ENCODE measurements at places on chromosomes 4 and X.

GRCh38 chrX:10576777-10577447 lies 43.5 kb downstream of the MID1 start:
- DNase-seq, result no peak

DNA sequence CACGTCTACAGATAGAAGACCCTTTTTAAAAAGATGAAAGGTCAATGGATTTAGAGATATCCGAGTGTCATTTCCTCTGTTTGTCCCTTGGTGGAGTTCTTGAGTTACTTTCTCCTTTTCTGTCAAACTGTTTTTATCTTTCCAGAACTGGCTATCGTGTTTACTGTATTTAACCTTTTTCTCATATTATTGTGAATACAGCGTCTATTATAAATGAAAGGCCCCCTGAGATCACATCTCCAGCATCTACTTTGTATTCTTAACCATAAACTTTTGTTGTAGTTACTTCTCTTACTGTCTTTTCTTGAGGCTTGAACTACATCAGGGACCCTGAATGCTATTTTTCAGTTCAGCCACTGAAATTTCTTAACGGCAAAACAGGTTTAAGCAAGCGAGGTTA lies 4.0 kb upstream of the PCDH7 start:
- no peak for DNase-seq

- no peak for DNase-seq
Measured at GRCh38 chr4:11428231-11428898, at the start of gene HS3ST1. TSS of gene HS3ST1 (minus strand) at chr4:11428894. CDS start at chr4:11400005, 28,889 bp downstream.

DNA sequence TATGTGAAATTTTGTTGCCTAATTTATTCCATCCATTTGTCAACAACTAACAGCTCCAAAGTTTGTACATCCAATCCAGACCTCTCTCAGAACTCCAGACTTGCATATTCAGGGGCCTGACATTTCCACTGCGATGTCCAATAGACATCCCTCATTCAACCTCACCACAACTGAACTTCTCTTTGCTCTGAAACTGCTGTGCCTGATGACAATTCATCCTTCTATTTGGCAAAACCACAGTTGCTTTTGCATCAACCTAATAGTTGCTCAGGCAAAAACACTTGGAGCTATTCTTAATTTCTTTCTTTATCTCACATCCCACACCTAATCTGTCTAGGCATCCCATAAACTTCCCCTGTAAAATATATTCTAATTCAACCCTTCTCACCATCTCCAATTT lies 56.5 kb downstream of the ANTXR2 start:
- no peak for DNase-seq

- no peak for DNase-seq
Measured at GRCh38 chr4:55483315-55483714, 63.4 kb downstream of the CLOCK start.

- no peak for DNase-seq
Measured at GRCh38 chr4:153131596-153131995, 72.6 kb upstream of the TRIM2 start.

- DNase-seq, result no peak
Measured at GRCh38 chr4:128654465-128654864, 155.0 kb upstream of the JADE1 start.

- DNase-seq, result no peak
Measured at GRCh38 chr4:153785910-153786721, 2.8 kb downstream of the SFRP2 start.

DNA sequence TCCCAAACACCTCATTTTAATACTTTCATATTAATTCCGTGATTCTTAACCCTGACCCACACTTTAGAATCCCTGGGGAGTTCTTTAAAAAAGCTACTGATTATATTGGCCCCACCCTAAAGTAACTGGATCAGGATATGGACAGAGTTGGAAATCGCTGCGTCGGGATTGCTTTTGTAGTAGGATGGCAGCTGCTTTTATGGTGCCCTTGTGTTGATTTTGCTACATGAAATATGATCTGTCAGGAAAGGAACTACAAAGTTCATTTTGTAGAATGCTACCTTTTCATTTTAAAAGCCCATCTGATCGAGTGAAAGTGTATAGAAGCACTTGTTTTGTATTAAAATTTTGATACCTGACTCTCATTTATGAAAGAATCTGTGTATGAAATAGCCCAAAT lies 43.6 kb downstream of the TMEM131L start:
- no peak for DNase-seq

- DNase-seq, result no peak
Measured at GRCh38 chr4:47704693-47705325, 133.1 kb downstream of the CORIN start.

GRCh38 chr4:175873707-175874106 lies 61.6 kb upstream of the GPM6A start:
- DNase-seq, result no peak

- no peak for DNase-seq
Measured at GRCh38 chr4:140116442-140117104, 37.4 kb downstream of the MAML3 start.

DNA sequence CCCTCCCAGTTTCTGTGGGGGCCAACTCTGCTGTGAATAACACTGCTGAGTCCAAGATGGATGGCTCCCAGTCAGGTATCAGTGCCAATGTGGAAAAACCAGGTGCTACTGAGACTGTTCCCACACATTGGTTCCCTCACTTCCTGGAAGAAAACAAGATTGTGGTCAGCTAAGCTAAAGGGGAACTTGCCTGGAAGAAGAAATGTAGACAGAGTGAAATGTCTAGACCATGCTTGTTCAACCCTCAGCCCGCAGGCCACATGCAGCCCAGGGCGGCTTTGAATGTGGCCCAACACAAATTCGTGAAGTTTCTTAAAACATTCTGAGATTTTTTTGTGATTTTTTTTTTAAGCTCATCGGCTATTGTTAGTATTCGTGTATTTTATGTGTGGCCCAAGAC lies 28.6 kb upstream of the UTP14A start:
- no peak for DNase-seq

DNA sequence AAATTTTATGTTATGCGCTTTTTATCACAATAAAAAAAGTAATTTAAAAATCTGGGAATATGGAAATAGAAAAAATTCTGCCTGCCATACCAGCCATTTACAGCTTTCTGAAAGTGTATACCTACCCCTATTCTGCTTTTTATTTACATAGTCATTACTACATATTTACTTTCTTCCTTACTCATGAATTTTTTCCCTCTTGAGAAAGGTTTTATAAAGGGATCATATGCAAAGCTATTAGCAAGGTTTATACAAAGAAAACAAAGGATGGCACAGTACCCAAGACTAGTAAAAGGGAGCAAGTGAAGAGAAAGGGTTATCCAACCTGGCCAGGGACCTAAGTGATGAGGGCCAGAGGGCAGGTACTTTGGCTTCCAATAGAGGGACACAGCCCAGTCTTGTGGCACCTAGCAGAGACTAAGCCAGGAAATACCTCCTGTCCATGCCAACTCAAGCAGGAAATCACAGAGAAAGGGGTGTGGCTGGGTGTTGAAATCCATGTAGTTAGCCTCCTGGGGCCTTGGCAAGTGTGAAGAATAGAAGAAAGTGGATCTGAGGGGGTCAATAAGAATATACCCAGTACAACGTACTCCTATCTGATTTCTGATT lies 207.3 kb upstream of the VEGFC start:
- DNase-seq, result no peak

DNA sequence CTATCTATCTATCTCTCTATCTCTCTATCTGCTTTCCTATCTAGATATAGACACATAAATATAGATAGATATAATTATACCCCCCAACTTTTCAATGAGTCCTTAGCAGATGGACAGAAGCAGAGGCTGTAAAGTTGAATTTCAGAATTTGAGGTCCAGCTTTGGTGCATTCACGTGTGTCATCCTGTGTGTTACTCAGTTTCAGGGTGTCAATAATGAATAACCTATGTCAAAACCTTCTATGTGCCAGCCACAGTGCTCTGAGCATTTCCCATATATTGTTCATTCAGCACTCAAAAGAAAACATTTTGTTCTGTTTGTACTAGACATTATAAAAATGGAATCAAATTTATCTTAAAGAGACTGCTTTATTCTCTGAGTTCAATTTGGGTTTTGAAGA lies 310.0 kb downstream of the ARHGAP24 start:
- no peak for DNase-seq
